ENCODE measurements at places on chromosomes 3 and 15. TPM values are rescaled to one million over a fixed set of nuclear protein-coding genes. Genes with fewer than 3 reads are reported as not detected.

CLDN1 gene
- 218 TPM for total RNA-seq

LXN gene
- 50.3 TPM for total RNA-seq

ROBO2 gene
- total RNA-seq, result 1.1 TPM

RHOV gene
- total RNA-seq, result 1.6 TPM

GRCh38 chr15:68699881-68700454 is 120.7 kb downstream of the ANP32A start:
- no peak for DNase-seq

DNA sequence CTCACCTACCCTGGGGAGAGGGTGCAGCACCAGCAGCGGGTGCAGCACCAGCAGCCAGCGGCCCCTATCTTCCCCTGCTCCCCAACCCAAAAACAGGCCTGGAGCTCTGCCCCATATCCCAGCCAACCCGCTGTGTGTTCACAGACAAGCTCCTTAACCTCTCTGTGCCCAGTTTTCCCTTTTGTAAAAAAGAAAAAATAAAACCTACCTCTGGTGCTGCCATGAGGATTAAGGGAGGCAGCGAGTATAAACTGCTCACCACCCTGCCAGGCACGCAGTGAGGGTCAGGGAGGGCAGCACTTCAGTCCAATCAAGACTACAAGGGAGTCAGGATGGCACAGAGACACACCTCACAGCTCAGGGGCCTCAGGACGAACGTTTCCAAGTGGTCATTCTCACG is 163.3 kb downstream of the NUP210 start:
- no peak for DNase-seq

GRIP2 gene
- not detected for total RNA-seq

SLC24A5 gene
- not detected for total RNA-seq

GRCh38 chr3:122946185-122946584 is 81.4 kb downstream of the SEMA5B start:
- no peak for DNase-seq

DNA sequence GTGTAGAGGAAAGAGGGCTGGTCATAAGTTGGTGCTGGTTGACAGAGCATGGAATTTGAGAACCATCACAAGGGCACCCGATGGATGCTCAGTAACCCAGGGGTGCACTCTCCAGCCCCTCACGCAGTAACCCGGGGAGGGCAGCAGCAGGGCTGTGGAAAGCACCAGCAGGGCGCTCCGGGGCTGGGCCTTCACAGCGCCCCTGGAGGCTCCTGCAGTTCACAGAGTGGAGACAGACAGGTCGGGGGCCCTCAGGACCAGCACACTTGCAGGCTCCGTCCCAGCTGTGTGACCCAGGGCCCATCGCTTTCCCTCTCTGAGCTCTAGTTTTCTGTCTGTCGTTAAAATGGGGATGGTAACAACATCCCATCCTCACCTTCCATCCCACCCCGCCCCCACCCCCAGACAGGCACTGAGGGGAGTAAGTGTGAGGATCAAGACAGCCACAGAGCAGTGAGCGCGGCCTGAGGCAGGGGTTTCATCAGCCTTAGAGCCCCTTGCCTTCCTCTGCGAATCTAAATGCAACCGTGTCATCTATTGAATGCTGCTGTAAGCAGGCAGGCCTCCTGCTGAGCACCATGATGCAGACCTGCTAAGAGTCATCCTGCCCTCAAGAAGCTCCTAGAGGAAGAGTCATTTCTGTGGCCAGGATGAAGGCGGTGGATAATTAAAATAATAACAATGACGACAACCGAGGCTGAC is 90.2 kb upstream of the LINGO1 start:
- no peak for DNase-seq

DNA sequence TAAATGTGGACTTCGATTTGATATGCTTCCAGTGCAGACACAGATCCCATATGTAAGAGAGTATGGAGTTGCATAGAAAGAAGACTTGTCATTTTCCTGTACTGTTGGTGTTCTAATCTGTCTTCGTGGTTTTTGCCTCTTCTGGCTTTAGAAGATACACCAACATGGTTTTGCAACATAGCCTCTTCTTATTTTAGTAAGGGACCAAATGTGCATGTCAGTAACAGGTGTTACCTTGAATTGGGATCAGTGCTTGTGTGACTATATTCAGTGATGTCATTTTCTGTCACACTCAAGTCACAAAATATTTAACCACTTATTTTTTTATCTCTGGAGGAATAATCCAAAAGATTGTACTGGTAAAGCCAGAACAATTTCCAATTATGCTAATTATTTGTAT is 140.4 kb downstream of the SNRPN start:
- no peak for DNase-seq
